ENCODE measurements at places on chromosomes 11 and 22.

- DNase-seq = peak; percentile 64
Observed at GRCh38 chr11:777288-778255, at the start of gene GATD1. Gene GATD1 (minus strand): TSS chr11:777487. CDS start chr11:777462, 25 bp downstream.

DNA sequence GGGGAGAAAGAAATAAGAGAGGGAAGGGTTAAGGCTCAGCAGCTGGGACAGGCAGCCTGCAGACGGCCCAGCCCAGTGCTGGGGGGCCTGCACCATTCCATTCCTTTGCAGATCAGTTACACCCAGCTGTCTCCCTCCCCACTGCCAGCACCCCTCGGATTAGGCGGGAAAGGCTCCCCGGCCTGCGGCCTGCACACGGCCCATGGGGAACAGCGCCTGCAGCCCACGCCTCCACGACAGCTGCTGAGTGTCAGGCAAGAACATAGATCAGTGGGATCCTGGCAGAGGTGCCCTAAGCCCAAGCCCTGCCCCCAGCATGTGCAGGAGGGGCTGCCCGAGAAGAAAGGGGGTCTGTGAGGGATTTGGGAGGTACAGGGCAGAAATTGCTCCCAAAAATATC lies 65.8 kb upstream of the MYOD1 start:
- DNase-seq = no peak

GRCh38 chr22:50252082-50253045 lies 1.3 kb upstream of the HDAC10 start:
- DNase-seq = no peak

GRCh38 chr11:122984186-122985011 lies 2.8 kb upstream of the BSX start:
- no peak for DNase-seq

DNA sequence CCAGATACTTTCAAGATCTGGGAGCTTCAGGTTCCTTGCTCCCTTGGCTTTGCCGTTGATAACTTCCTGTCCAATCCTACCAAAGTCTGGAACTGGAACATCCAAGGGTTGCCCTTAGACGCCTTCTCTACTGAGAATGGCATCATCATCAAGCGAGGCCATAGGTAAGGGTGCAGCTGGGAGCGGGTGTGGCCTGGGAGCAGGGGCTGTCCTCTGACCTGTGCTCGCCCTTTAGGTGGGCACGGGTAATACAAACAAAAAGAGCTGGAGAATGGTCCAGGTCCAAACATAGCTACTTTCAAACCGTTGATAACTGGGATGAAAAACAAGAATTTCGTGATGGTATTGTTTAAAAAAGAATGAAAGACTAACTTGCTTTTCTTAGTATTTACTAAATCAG lies 25.0 kb downstream of the CASP12 start:
- DNase-seq = no peak

DNA sequence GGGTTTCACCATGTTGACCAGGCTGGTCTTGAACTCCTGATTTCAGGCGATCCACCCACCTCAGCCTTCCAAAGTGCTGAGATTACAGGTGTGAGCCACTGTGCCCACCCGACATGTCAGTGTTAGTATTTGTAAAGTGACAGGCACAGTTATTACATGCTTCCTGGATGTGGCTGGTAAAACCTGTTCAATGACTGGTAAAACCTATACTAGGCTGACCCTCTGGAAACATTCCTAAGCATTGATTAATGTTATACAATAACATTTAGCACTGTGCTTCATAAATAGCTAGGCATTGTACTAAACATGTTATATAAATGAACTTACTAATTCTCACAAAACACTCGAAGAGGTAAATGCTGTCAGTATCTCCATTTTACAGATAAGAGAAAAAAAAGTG lies 20.9 kb upstream of the JHY start:
- DNase-seq = no peak

DNA sequence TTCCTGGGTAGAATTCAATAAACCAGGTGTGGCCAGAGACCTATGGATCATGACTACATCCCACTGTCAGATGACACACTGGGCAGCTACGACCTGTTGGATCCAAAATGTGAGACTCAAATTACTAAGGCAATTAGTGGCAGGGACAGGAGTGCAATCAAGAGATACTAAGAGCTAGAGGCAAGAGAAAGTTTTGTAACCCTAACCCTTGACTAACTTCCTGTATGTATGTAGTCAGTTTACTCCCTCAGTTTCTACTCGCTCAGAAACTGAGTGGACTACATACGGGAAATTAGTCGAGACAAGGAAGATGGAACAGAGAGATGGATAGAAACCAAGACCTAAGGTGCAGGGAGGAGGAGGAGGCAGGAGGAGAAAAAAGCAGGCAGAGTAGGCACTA lies 2.7 kb downstream of the CYB5R2 start:
- DNase-seq = no peak

GRCh38 chr11:32479291-32479690 lies 44.0 kb upstream of the WT1 start:
- DNase-seq = no peak

DNA sequence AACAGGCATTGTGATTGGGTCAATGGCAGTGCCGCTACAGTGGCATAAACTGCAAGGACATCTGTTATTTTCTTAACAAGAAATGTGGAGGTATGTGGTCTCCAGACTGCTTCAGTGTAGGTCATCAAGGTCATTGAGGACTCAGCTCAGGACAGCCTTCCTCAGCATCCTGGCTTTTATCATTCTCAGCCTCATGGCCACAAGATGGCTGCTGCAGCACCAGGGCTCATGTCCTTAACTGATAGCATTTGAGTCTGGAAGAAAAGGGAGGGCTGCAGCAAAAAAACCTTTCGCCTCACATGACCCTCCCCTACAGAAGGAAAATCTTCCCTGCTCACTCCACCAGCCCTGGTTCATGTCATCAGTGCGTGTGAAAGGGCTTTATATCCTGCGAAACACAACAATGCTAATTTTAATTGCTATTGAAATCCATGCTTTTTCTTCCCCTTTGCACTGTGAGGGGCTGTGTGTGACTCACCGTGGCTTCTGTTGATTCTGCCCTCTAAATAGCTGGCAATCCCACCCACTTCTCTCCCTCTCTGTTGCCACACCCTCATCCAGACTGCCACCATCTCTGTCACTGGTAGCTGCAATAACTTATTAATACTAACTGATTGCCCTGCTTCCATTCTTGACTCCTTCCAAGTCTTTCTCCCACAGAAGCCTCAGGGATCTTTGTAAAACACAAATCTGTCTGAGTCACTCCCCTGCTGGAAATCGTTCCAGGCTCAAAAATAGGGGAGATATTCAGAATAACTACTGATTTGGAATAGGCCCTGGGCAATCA lies 43.8 kb downstream of the CHRDL2 start:
- no peak for DNase-seq

- DNase-seq = no peak
Observed at GRCh38 chr11:78161962-78162371, 22.5 kb upstream of the ALG8 start.

GRCh38 chr11:44985721-44986120 lies 35.0 kb upstream of the TP53I11 start:
- no peak for DNase-seq

DNA sequence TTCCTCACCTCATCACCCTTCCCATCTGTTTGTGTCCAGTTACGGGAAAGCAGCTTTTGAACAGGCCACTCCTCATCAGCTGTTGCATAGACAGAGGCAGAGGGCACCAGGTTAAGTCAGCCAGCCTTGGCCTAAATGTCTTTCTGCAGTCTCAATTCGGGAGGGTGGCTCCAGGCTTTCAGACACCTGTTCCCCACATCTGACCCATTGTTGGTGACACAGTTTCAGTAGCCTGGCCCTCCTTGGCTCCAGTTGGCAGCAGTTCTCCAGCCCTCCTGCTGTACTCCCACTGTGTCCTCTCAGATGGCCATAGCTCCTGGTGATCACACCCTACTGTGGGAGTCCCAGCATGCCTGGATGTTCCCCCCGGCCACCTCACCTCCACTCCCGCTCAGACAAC lies 70.8 kb upstream of the MYOD1 start:
- DNase-seq = no peak

DNA sequence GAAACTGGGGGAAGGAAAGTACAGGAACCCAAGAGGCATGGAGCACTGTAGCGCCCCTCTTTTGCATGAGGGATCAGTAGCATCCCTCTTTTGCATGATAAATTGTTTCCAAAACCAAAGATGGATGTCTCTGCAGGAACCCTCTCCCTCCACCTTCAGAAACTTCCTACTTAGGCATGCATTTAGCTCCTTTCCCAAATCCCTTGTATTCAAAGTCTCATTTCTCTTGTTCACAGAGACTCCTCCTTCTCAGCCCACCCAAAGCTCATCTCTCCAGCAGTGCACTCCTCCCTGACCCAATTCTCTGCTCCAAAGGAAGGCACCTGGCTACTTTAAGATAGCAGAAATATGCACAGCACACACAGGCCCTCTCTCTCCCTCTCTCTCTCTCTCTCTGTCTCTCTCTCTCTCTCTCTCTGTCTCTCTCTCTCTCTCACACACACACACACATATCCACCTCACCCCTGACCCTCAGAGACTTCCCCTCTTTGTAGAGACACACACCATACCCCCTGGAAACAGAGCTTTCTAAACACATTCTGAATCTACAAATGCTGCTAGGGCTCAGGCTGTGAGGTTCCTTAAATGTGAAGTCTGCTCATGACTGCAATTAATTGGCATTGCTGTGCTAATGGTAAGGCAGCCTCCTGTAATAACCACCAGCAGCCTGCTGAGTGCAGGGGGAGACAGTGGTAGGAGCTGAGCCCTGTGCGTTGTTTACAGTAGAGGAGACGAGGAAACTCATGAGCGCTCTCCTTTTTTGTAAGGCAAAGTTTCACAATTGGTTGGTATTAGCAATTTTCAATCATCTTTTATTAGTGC lies 519.6 kb downstream of the NTM start:
- no peak for DNase-seq

DNA sequence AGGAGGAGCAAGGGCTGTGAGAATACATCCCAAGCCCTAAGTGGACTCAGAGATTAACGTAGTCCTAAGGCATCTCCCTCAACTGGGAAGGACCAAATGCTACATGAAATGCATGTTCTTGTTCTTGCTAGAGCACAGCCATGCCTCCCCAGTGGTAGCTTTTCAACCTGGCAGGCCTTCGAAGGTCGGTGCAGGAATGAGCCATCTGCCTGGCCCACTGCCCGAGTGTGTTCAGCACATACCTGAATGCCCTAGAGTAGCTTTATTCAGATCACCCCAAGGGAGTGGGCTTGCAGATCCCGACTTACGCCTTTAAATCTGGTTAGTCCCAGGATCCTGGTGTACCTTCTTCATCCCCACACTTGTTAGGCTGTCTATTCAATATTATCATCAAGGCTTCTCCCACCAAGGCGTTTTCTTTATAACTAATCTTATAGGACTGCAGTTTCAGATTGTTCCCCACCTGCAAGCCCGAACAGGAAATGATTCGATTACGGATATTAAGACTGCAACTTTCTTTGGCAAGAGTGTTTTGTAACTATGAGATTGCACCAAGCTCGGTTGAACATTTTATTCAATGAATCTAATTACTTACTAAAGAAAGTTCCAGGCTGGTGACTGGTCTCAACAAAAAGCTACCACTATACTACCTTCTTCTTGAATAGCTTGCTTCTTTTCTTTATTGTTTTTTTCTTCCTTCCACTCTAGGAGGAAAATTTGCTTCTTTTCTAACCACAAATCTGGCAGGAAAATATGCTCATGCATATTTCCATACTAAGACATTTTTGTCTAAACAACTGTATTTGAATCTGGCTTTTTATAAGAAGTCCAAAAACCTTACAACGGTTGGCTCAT lies 115.6 kb downstream of the SGSM3 start:
- DNase-seq = no peak

DNA sequence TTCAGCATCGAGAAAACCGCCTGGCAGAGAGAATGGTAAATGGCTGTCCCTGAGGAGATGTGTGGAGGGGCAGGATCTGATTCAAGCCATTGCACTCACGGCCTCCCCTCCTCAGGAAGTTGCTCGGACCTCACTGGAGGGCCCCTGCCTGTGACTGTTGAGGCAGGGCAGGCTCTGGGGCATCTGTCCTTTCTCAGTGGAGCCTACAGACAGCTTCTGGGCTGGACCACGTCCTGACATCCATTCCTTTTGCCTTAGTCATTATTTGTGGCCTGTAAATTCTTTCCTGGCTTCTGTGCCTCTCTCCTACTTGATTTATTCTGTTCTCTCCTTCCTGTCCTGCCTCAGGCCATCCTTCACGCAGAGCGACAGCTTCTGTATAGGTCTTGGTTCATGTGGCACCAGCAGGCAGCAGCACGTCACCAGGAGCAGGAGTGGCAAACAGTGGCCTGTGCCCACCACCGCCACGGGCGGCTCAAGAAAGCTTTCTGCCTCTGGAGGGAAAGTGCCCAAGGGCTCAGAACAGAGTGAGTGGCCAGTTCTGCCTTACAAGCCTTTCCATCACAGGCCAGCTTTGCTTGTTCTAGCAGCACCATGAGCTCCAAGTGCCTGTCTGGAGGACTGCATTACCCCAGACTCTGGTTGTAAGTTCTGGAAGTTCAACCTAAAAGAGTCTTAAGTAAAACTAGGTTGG lies 59.6 kb downstream of the PISD start:
- DNase-seq = peak; percentile 55

DNA sequence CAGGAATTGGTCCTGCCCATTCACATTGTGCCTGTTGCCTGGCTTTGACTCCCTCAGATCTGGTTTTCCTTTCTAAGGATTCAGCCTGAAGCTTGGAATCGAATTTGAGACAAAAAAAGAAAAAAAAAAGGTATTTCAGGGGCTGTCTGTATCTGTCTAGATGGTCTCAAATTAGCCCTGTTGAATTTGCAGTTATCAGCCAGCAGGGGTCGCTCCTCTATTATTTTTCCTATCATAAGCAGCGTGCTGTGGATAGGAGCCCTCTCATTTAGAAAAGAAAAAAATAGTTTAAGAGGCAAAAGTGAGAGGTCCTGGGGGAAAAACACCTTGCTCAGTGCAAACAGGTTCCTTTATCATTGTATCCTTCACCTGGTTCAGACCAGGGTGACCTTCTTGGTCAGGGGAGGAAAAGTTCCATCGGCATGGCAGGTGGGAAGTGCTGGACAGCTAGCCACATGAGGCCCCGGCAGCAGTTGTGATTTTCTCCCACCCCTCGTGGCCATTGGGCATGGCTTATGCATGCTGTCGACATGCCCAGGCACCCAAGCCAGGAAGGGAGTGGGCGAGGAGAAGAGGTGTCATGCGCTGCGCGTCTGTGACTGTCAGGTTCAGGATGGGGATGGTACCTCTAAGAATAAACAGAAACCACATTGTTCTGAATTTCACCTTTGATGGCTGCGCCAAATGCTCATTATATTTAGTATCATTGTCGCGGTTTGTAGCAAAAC lies 13.1 kb downstream of the OR5AK2 start:
- peak; percentile 2 for DNase-seq

GRCh38 chr11:44946263-44946662 lies 4.4 kb downstream of the TP53I11 start:
- DNase-seq = no peak

GRCh38 chr11:119681361-119681910 lies 47.6 kb downstream of the NECTIN1 start:
- DNase-seq = no peak

GRCh38 chr22:37701141-37701786 lies 4.4 kb downstream of the TRIOBP start:
- no peak for DNase-seq

DNA sequence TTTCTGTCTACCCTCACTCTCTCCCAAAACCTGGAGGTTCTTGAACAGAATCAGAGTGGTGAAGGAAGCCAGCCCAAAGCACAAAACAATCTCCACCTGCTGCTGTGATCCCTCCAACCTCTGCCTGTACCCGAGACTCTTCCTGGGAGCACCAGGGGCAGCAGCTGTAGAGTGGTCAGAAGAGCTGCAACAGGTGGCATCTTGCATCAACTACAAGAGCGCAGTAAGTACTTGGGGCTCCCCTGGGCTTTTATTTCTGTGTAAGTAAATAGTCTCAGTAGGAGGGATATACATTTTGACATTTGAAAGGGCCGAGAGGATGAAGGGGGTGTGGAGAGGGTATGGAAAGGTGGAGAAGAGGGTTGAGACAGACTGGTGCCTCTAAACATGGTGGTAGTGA lies 8.3 kb upstream of the UBQLNL start:
- DNase-seq = no peak

GRCh38 chr11:78958444-78958843 lies 383.8 kb upstream of the NARS2 start:
- DNase-seq = no peak
